ENCODE measurements at places on chromosomes 2 and 18.

GRCh38 chr2:54642677-54643430 is 80.6 kb upstream of the EML6 start:
- no peak for DNase-seq

- DNase-seq, result no peak
Measured at GRCh38 chr2:29561181-29561580, 360.2 kb downstream of the ALK start.

- no peak for DNase-seq
Measured at GRCh38 chr2:173238385-173238784, 116.3 kb upstream of the CDCA7 start.

GRCh38 chr2:201908901-201909300 is 102.6 kb downstream of the CDK15 start:
- no peak for DNase-seq

GRCh38 chr2:85697096-85697495 is 2.9 kb downstream of the GNLY start:
- no peak for DNase-seq

- DNase-seq, result no peak
Measured at GRCh38 chr2:191936882-191937405, 90.1 kb upstream of the CAVIN2 start.

DNA sequence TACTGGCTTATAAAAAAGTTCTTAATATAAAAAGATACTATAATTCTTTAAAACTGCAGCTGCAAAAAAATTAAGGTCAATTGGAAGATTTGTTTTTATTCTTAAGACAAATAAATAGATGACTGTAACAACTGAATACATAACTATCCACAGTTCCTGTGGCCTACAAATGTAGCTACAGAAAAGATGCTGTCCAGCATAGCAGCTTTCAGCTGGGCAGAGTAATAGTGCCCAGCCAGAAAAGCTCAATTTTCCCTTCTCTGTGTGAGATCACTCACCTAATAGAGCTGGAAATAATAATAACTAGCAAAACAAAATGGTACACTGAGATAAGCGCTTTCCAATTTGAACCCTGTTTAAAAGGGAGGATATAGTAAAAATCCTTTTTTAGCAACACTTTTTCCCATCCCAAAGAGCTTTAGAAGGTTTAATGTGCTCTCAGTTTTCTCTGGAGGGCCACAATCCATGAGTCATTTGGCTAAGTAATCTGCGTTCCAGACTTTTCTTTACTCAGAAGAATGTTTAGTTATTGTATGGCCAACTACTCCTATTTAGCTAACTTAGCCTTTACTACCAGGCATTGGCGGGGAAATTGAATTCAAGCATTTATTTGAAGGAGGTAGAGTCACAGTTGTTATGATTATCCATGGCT is 158.1 kb upstream of the SLC39A10 start:
- DNase-seq, result no peak

DNA sequence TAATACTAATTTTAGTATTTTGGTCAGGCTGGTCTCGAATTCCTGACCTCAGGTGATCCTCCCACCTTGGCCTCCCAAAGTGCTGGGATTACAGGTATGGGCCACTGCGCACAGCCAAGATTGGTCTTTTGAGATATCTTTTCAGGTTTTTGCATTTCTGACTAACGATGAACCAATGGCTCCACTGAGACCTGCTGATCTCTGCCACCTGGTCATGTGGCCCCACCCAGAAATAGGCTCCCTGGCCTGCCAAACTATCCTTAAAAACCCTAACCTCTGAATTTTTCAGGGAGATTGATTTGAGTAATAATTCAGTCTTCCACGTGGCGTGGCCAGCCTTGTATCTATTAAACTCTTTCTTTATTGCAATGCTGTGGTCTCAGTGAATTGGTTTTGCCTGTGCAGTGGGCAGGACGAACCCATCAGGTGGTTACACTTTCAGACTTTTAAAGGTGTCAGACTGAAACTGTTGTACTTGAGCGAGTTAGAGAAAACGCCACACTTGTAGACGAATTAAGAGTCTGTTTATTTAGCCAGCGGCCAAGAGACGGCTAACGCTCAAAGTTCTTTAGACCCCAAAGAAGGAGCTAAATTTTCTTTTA is 85.8 kb upstream of the MSH6 start:
- DNase-seq, result no peak

DNA sequence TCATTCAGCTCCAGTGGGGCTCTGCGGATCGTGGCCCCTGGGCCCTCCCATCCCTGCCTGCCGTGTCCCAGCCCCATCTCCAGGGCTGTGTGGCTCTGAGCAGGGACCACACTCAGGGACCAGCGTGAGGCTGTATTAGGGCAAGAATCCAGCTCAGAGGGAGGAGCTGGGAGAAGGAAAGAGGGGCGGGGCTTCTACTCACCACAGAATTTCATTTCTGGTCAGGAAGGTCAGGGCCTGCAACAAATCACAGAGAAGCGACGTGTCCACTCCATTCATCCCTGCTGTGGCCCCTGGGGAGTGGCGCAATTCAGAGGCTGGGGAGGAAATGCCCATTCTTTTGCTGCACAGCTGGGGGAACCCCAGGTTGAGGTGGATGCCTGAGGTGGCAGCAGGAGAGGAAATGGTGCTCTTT is 828 bp downstream of the CIB4 start:
- DNase-seq, result peak; percentile 76

- no peak for DNase-seq
Measured at GRCh38 chr2:85319796-85320195, 8.0 kb downstream of the TGOLN2 start.

Data from AG08395 (cell line).